ENCODE measurements at places on chromosomes 2 and 18.

DNA sequence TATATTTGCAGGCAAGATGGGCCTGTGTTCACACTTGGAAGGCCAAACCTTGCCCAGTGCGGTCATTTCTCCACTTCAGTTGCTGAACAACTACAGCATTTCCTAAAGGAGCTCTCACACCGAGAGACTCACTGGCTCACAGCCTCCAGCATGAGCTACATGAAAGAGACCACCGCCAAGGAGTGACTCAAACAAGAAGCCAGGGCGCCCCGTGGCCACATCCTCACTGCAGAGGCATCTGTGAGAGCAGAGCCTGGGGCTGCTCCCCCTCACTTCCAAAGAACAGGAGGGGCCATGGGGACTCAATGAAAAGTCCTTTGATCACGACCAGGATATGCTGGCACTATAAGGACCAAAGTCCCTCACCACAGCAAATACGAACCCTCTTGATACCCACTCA lies 50.0 kb downstream of the TMEM163 start:
- peak; percentile 81 for DNase-seq

DNA sequence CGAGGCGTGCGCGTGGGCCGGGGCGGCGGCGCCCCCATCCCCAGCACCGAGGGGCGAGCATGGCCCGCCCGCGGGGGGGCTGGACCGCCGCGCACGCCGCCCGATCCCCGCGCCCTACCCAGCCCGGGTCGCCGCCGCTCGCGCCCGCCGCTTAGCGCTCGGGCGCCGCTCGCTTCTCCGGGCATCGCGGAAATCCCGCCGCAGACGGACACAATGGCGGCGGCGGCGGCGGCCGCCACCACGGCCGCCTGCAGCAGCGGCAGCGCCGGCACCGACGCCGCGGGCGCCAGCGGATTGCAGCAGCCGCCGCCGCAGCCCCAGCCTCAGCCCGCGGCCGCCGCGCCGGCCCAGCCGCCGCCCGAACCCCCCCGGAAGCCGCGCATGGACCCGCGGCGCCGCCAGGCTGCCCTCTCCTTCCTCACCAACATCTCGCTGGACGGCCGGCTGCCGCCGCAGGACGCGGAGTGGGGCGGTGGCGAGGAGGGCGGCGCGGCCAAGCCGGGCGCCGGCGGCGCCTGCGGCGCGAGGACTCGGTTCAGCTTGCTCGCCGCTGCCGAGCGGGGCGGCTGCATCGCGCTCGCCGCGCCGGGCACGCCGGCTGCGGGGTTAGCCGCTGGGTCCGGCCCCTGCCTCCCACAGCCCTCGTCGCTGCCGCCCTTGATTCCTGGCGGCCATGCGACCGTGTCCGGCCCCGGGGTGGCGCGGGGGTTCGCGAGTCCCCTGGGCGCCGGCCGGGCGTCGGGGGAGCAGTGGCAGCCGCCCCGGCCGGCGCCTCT lies 453 bp downstream of the CABLES1 start:
- peak; percentile 12 for DNase-seq

- no peak for DNase-seq
These were observed 1655.8 kb downstream of the SUCLG1 start for GRCh38 chr2:82803307-82803706.

DNA sequence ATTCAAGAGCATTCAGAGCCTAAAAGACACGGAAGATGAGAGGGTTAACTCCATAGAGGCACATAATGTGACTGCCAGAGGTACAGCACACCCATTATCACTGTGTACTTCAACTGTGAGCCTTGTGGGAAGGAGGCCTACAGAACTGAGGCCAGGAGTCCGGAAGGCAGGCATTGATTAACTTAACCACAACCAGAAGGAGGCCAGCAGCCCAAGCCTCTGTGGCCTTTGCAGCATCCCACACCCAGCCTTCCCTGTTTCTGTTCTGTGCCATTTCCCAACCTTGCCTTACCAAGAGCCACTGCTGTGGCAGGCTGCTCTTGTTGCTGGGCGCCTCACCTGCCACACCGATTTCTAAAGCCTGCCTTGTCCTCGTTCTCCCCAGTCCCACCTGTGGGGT lies 27.2 kb downstream of the SIGLEC15 start:
- no peak for DNase-seq

DNA sequence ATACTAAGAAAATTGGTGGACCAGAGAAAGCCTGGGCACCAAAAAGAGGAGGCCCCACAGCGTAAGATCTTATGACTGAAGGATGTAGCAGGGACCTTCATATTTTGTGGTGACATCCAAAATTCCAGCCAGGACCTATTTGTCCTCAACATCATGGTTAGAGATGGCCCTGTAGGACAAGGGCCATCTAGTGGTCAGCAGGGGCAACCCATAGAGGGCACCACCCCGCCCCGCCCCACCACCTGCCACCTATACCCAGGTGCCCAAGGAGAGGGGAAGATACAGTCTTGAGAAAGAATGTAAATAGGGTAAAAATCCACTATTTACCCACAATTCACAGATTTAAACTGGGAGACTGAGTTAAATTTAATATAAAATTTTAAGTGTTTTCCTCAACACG lies 59.6 kb upstream of the TMEM163 start:
- DNase-seq, result no peak

GRCh38 chr2:203361495-203361894 lies 33.3 kb downstream of the ABI2 start:
- no peak for DNase-seq

DNA sequence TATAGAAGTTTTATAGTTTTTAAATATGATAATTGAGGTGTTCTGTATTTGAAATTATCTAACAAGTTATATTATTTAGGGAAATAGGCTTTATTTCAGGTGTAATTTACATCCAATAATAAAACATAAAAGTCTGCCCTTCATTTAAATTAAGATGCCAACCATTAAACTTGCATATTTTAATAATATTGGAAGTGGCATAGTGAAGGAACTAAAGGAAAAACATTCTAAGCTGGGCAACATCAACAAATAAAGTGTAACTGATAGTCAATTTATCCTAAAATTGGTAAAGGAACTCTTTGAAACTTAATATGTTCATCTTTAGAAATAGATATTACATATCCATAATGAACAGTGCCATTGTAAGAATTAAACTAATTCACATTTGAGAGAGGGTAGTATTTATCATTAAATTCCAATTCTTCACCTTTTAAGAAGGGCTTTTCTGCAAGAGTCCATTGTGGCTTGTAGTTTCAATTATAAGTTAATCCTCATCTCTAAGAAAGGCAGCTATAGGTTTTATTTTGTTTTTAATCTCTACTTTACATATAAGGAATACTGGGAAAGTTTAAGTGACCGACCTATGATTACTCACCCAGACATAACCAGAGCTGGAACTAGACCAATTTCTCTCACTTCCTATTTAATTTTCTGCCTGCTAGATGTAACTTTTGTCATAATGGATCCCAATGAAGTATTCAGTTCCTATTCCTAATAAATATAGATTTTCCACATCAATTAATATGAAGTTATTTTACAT lies 401.6 kb downstream of the XIRP2 start:
- DNase-seq, result no peak

DNA sequence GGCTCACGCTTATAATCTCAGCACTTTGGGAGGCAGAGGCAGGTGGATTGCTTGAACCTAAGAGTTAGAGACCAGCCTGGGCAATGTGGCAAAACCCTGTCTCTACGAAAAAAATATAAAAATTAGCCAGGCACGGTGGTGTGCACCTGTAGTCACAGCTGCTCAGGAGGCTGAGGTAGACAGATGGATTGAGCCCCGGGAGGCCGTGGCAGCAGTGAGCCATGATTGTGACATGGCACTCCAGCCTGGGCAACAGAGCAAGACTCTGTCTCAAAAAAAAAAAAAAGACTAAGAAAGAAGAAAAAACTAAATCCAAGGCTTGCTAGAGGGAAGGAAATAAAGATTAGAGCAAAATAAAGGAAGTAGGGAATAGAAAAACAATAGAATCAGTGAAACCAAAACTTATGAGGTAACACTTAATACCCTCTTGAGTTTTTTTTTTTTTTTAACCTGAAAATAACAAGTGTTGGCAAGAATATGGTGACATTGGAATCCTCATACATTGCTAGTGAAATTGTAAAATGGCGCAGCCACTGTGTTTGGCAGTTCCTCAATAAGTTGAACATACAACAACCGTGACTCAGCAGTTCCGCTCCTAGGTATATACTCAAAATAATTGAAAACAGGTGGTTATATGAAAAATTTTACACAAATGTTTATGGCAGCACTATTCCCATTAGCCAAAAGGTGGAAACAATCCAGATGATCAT lies 85.2 kb downstream of the EML4 start:
- DNase-seq, result no peak

- DNase-seq, result no peak
These were observed 183.1 kb upstream of the MC4R start for GRCh38 chr18:60555625-60556024.

- DNase-seq, result no peak
These were observed 391.6 kb upstream of the HS6ST1 start for GRCh38 chr2:128710242-128710641.

GRCh38 chr18:39802648-39803229 lies 2152.3 kb upstream of the PIK3C3 start:
- DNase-seq, result no peak

- no peak for DNase-seq
These were observed 158.2 kb upstream of the RAB12 start for GRCh38 chr18:8450898-8451665.

- DNase-seq, result peak; percentile 79
These were observed 4.4 kb upstream of the RMC1 start for GRCh38 chr18:23498877-23499276.

DNA sequence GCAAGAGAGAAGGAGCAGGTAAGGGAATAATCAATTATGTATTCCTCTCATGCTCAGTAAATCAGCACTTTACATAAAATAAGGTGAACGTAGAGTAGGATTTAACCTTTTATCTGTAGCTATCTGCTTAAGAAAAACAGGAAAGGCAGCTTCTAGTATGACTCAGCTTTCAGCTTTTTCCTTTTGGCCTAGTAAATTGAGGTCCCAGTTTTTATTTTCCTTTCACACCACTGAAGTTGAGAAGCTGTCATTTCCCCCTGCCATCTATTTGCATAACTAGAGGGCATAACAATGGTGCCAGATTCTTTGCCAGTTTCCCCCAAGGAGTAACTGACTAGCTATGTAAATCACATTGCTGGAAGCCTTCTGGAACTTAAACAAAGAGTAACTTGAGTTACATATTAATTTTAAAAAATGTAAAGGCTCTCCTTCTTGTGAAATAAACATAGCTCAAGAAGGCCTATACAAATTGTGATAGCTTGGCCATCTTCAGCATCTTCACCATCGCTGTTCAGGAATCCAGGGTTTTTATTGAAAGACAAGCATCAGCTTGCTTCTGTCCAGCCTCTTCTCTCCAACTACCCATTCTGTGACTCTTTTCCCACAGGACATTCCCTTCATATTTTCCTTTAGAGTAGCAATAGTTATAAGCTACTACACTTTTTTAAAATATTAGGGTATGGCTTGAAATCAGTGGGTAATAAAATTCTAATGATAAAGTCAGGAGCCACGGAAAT lies 97.0 kb downstream of the KYNU start:
- no peak for DNase-seq

DNA sequence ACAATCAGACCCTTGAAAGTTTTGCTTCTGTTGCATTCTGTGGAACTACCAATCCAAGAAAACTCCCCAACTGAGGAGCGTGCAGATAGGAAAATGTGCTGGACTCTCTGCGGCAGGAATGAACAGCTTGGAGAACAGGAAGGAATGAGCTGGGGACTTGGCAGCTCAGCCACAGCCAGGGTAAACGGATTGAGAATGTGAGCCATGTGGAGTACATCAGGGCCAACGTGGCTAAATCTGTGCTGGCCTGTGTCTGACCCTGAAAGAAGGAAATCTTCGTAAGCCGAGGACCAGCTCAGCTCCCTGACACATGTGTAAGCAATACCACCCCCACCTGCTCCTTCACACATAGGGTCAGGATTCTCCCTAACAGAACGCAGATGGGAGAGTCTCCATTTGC lies 1023.7 kb downstream of the BCL11A start:
- DNase-seq, result no peak

- no peak for DNase-seq
These were observed 142.6 kb downstream of the MEIS1 start for GRCh38 chr2:66577321-66578053.

DNA sequence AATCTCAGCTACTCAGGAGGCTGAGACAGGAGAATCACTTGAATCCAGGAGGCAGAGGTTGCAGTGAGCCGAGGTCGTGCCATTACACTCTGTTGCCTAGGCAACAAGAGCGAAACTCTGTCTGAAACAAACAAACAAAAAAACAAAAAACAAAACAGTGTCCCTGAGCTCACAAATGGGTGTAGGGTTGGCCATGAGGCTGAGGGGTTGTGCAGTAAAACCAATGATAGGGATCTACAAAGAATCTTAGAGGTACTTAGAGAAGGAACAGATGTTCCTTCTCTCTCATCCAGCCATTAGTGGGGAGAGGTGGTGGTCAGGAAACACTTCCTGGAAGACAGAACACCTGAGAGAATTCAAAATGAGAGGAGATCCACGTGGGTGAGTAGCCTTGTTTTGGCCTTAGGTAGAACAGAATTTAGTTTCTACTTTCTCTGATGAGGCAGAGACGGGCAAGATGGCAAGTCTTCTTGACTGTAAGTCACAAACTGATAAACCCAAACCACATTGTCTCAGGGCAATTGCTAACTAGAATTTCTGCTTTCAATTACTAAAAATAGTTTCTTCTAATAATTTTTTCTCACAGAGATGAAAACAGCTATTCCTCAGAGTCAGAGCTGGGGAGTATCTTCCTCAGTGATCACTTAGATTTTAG lies 61.5 kb upstream of the PPM1B start:
- DNase-seq, result no peak

GRCh38 chr18:156514-157230 lies 1.7 kb upstream of the USP14 start:
- no peak for DNase-seq

DNA sequence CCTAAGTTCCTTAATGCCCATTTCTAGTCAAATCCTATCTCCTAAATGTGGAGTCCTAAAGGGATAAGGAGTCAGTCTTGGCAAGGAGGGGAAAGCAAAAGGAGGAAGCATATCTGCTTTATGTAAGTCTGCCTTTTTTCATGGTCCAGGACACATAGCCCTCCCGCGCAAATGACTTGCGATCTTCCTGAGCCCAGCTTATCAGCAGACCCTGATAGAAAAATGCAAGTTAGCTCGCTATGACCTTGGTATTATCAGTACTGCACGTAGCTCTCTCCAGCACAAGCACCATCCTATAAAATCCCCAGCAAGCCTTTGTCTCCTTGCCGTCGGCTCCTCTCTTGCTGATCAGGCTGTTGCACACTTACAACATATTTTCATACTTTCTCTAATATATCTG lies 281.4 kb upstream of the KCNH7 start:
- DNase-seq, result no peak

DNA sequence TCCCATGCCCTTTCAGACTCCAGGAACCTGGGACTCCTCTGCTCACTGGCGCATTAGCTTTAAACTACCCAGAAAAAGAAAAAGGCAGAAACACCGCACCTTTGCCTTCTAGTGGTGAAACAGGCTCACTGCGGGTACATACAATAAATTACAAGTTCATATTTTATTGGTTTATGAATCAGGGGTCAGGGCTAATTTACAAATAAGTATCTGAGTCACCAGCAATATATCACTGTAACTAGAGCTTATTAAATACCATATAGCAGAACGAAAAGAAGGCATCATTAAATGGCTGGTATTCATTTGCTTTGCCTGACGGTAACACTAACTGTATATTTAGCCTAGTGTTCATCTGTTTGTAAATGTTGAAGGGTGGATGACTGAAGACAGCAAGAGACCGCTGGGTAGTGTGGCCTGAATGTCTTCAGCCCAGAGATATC lies 26.9 kb upstream of the DTNB start:
- DNase-seq, result peak; percentile 23

- no peak for DNase-seq
These were observed 32.7 kb upstream of the RBM44 start for GRCh38 chr2:237765875-237766274.

GRCh38 chr2:2683606-2684224 lies 352.6 kb upstream of the MYT1L start:
- DNase-seq, result no peak
